Upper lobe of right lung (tissue), 1 donor: ENCODE measurements at places on chromosomes 12 and 14.

- DNase-seq, result no peak
These were observed 514.8 kb downstream of the SLC6A15 start for GRCh38 chr12:84397846-84398245.

GRCh38 chr12:46526233-46526632 is 153.7 kb upstream of the SLC38A2 start:
- DNase-seq, result no peak

DNA sequence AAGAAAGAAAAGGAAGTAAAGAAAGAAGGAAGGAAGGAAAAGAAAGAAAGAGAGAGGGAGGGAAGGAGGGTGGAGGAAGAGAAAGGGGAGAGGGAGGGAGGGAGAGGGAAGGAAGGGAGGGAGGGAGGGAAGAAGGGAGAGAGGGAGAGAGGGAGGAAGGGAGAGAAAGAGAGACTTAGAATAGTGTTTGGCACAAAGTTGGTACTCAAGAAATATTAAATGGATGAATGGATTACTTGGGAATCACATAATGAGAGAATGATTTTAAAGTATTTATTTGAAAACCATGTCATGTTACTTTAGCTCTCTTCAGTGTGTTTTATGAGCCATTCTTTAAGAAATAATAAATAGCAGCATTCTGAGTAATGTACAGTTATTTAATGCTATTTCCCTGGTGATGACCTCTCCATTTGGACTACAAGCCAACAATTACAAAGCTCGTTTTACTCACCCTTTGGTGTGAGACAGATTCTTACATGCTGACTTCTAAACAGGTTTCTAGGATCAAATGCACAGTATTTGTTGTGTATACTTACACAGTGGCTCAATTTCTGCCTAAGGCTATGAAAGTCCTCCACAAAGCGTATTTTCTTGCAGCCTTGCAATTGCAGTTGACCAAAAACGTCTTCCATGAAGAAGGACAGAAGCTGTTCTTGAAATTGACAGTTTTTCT is 861 bp downstream of the IL26 start:
- no peak for DNase-seq

- DNase-seq, result no peak
These were observed 240.2 kb downstream of the PAX9 start for GRCh38 chr14:36901861-36902260.

GRCh38 chr12:105492591-105493545 is 162.4 kb downstream of the C12orf75 start:
- no peak for DNase-seq

GRCh38 chr12:49089821-49090773 is 4.5 kb downstream of the DHH start:
- DNase-seq, result peak; percentile 71

GRCh38 chr12:67928621-67929383 is 60.4 kb upstream of the IFNG-AS1 start:
- no peak for DNase-seq

DNA sequence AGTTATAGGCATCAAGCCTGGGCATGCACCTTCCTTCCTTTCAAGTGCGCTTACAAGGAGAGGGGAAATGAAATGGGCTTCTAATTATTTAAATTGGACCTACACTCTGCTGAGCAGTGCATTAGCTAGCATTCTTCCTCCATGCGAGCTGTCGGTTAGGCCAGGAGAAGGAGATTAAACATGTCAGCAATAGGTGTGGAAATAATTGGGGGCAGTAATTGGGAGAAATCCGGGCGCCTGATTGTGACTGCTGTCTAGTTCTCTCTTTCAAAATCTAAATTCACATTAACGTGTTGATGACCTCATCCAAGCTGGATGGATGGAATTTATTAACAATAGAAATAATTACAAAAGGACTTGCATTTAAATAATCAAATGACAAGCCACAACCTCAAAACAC is 86.2 kb upstream of the SEL1L start:
- DNase-seq, result no peak
